ENCODE measurements at places on chromosomes 4 and X.

- DNase-seq: no peak
Observed at GRCh38 chr4:22363787-22364186, 152.1 kb downstream of the ADGRA3 start.

DNA sequence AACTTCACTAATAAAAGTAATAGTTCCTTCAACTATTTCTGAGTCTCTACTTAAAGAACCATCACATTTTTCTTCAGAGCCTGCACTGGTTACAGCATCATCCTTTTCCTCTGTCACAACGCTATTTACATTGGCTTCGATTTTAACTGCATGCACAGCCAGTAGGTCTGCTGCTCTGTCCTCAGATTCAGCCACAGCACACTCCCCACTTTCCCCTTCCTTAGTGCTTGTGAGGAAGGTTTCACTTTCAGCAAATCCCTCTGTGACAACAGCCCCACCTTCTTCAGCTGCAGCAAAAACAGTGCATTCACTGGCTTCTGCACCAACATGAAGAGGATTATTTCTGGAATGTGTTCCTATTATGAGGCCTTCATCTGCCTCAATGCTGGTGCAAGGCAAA, 25.7 kb downstream of the BOD1L1 start:
- DNase-seq: no peak

- no peak for DNase-seq
Observed at GRCh38 chr4:40388239-40388638, 53.1 kb downstream of the CHRNA9 start.

- no peak for DNase-seq
Observed at GRCh38 chr4:67160394-67160793, 384.9 kb downstream of the CENPC start.

- DNase-seq: no peak
Observed at GRCh38 chr4:151692443-151692782, 68.4 kb downstream of the GATB start.

- DNase-seq: no peak
Observed at GRCh38 chr4:7287918-7288280, 95.6 kb downstream of the SORCS2 start.

DNA sequence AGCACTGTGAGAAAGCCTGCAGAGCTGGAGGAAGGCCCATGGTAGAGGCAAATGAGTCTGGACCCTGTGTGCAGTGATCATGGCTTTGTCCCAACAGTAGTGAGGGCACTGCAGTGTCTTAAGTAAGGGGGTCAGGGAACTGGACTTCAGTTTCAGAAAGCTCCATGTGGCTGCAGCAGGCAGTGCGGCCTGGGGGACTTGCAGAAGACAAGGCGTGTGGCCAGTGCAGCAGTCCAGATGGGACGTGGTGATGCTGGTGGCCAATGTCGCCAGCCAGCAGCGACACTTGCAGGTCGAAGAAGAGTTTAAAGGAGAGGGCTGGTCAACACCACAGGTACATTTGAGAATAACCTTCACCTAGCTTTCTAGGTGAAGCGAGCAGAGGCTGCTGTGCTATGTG, 113.4 kb downstream of the ZNF827 start:
- no peak for DNase-seq

DNA sequence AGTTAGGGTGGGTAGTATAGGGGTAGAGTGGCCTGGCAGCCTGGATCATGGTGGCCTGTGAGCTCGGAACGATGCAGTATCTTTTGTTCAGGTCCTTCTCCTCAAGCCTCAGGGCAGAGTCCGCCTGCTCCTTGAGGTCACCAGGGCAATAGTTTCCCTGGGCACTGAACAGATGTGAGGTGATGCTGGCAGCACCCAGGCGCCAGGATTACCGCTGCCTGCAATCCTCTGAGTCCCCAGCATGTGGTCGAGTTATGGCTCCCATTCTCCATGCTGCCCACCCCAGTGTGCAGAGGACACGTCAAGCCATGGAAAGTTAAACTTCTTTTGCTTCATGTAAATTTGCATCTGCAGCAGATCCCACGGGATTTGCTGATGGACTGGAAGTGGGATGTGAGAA, 38.7 kb downstream of the NEIL3 start:
- no peak for DNase-seq

DNA sequence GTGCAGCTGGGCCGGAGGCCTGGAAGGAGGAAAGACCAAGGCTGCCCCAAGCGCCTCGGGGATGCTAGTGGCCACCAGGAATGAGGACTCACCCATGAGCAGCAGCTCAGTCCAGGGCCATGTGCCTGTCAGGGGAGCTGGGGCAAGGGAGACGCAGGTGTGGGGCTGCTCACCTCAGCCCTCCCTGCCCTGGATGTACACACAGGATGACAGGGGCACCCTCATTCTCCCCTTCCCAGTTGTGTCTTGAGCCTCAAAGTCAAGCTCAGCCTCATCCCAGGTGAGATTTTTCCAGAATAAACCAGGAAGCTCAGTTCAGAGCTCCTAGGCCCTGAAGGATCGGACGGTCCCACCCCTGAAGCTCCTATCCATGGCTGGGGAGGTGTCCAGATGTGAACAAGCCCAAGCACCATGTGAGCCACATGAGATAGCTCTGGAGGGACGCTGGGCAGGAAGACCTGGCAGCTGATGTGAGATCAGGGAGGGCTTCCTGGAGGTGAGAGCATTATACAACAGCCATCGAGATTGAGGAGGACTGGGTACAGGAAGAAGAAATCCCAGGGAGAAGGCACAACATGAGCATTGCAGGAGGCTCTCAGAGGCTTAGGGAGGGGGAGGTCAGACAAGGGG, 23.0 kb downstream of the HTRA3 start:
- no peak for DNase-seq

DNA sequence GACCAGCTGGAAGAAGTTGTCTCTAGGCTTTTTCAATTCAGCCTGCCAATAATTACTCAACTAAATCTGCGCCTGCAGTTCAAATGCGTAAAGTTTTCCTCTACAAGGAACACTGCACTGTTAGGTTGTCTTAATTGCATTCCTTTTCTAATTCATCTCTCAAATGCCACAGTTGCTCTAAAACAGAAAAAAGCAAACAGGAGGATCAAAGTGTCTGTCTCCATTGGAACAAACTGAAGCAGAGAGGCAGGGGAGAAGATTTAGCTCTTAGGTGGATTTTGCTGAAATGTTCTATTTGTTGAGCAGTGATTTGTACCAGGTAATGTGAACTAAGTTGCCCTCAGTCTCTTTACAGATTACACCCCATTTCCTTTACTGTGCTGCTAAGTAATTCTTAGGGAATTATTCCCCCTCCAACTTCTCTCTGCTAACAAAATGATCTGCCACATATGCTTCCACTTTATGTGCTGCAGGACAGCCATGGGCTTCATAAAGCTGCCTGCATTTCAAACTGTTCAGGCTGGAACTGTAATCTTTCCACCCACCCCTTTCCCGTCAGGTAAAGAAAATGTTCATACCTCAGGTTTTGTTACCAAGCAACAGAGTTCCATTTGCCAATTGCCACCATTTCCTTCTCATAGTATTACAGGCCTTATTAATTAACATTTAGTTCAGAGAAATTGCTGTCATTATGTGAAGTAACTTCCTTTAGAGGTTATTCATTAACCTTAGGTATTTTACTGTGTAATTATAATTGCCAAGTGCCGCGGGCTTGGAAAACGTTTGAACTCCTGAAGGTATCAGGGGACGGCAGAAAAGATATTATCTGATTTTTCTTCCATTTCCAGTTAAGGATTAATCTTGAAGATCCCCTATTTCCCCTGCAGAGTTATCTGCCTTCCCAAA, 149.3 kb downstream of the SPRY1 start:
- DNase-seq: no peak

GRCh38 chrX:149630681-149631233, 835 bp downstream of the TMEM185A start:
- DNase-seq: no peak

- no peak for DNase-seq
Observed at GRCh38 chr4:81085291-81085690, 54.8 kb downstream of the BMP3 start.

DNA sequence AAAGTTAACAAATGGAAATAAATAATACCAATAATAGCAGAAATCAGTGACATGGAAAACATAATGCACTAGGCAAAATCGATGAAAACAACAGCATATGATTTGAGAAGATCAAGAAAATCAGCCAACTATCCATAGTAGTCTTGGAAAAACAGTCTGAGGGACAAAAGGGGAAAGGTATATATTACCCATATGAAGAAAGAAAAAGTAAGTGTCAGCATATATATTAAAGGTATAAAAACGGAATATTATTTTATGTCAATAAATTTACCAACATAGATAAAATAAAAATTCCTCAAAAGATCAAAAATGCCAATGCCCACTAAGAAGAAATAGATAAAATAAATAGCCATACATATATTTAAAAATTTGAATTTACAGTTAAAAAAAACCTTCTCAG, 33.0 kb downstream of the ACTRT1 start:
- DNase-seq: no peak

- no peak for DNase-seq
Observed at GRCh38 chr4:83109480-83110222, 4.9 kb downstream of the PLAC8 start.

- no peak for DNase-seq
Observed at GRCh38 chrX:9832811-9833210, 46.6 kb downstream of the SHROOM2 start.

DNA sequence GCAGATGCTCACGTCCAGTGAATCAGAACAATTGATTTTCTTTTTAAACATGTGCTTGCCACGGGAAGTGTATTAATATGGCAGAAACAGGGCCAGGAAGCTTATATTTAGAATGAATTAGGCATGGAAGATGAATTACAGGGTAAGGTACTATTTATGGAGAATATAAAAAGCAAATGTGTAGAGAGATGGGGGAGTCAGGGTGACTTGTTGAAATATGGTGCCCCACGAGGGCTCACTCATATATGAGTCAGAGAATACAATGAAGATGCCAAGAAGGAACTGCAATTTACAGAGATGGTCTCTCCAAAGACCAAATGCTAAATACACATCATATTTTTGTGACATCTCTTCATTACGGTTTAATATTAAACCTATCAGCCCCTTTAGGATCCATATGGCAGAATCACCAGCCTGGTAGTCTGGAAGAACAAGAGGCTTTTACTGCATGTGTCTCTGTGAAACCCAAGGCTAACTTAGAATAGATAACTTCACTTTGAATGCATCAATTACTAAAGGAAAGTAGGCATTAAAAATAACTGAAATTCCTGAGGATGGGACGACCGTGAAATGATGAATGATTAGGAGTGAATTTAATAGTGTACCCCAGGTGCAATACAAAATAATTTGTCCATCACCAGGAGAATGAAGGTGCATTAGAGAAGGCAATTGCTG, 385.3 kb downstream of the ARHGAP24 start:
- no peak for DNase-seq

- peak; percentile 10 for DNase-seq
Observed at GRCh38 chr4:139603576-139604410, 47.8 kb upstream of the SETD7 start.

GRCh38 chrX:55201930-55202579, 18.1 kb upstream of the PAGE5 start:
- no peak for DNase-seq

DNA sequence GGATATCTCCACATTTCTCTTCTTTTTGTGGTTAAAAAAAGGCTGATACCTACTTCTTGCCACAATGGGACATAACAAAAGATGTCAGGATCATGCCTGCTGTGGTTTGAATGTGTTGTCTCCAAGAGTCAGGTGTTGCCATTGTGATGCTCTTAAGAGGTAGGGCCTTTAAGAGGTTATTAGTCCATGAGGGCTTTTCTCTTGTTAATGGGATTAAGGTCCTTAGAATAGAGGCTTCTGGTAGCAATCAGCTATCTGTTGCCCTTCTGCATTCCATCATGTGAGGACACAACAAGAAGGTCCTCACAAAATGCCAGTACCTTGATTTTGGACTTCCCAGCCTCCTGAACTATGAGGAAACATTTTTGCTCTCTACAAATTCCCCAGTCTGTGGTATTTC, 191.4 kb downstream of the GBA3 start:
- no peak for DNase-seq

GRCh38 chr4:77590482-77590881, 15.1 kb upstream of the CXCL13 start:
- no peak for DNase-seq

- no peak for DNase-seq
Observed at GRCh38 chrX:119132961-119133360, 5.3 kb upstream of the KIAA1210 start.

DNA sequence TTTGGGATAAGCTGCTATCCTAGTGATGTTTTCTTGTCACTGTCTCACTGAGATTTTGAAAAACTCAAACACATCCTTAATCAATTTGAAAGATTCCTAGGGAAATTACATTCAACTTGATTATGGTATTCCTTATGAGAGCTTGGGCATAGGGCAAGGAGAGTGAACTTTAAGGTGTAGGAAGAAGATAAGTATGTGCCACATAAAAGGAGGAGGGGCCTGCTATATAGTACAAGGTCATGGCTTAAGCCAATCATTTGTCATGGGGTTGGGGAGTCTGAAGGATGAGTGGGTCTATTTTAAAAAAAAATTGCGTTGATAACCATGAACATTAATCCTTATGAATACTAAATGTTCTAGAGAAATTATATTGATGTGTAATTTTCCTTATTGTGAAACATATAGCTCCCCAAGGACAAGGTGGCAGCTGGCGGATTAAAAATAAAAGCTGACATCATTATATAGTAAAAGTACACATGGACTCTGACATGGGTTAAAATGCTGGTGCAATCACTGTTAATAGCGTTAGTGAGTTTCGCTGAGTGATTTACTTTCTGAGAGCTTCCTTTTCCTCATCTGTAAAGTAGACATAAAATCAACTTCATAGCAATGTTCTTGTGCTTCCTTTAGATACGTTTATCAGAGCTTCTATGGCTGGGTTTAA, 17.4 kb downstream of the GALNT7 start:
- DNase-seq: no peak

DNA sequence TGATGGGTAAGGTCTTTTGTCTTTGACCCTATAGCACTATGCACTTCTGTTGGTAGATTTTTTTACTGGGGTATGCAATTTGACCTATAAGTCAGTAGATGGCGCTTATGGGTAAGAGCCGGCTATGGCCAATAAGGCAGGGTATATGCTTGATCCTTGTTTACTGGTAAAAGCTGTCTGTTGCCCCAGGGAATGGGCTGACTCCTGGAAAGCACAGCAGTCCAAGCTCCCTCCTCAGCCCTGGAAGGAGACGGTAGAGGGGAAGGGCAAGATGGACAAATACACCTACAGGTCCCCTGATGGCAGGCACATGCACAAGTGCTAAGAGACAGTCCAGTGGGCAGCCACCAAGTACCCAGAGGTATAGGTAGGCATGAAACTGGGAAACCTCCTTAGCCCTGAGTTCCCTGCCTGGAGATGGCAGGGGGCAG, 63.7 kb downstream of the ADAMTS3 start:
- DNase-seq: no peak

GRCh38 chr4:108272046-108272445, 103.3 kb upstream of the LEF1 start:
- no peak for DNase-seq

GRCh38 chr4:183035726-183036415, 63.2 kb upstream of the WWC2 start:
- no peak for DNase-seq

- no peak for DNase-seq
Observed at GRCh38 chrX:100990139-100990538, 20.6 kb downstream of the ARL13A start.

- no peak for DNase-seq
Observed at GRCh38 chr4:185773419-185773818, 38.6 kb downstream of the SORBS2 start.
